GM12891 (cell line): ENCODE measurements at places on chromosomes 1 and 21.

GRCh38 chr1:87226341-87226760, 102.3 kb upstream of the LMO4 start:
- DNase-seq: no peak

- DNase-seq: no peak
Observed at GRCh38 chr1:60342569-60342968, 269.0 kb upstream of the C1orf87 start.

GRCh38 chr1:247431643-247432042, 15.7 kb downstream of the NLRP3 start:
- DNase-seq: no peak

GRCh38 chr1:17998889-17999288, 108.7 kb upstream of the IGSF21 start:
- DNase-seq: no peak

DNA sequence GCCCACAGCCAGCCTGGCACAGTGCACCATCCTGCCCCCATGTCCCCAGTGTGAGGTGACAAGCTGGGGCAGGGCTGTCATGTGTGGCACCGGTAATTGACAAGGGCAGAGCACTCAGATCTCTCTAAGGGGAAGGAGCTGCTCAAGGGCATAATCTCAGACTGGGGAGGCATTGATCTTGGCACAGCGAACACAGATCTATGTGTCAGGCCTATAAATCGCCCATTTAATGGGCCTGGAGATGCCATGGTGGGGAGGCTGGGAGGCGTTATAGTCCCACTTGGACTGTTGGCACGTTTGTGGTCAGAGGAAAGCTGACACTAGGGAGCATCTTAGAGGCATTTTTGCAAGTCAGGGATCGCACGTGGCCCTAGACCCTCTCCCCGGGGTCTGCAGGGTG, 594.1 kb downstream of the PTPRU start:
- no peak for DNase-seq

GRCh38 chr1:109652402-109652801, 3.5 kb upstream of the GSTM4 start:
- DNase-seq: no peak

GRCh38 chr1:241611063-241611462, 29.1 kb downstream of the CHML start:
- peak; percentile 10 for DNase-seq

- DNase-seq: no peak
Observed at GRCh38 chr1:65256860-65257708, 52.3 kb upstream of the DNAJC6 start.

- DNase-seq: no peak
Observed at GRCh38 chr1:51966559-51966958, 23.9 kb downstream of the RAB3B start.

DNA sequence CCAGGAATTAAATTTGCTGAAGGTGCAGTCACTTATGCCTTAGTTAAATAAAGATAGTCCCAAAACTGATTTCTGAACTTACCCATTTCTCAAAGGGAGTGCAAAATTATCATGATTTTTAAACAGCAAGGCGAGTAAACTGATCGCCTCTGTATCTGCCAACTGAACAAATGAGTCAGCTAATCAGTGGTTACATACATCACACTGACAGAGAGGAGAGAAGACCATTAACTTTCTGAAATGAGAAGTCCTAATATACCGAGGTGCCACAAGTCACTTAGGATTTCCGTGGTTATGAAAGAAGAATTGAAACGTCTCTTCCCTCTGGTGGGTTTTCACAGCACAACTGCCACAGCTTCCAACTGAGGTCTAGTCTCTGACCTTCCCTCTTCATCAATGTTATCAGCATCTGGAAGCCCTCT, 400.7 kb downstream of the SMYD3 start:
- no peak for DNase-seq

DNA sequence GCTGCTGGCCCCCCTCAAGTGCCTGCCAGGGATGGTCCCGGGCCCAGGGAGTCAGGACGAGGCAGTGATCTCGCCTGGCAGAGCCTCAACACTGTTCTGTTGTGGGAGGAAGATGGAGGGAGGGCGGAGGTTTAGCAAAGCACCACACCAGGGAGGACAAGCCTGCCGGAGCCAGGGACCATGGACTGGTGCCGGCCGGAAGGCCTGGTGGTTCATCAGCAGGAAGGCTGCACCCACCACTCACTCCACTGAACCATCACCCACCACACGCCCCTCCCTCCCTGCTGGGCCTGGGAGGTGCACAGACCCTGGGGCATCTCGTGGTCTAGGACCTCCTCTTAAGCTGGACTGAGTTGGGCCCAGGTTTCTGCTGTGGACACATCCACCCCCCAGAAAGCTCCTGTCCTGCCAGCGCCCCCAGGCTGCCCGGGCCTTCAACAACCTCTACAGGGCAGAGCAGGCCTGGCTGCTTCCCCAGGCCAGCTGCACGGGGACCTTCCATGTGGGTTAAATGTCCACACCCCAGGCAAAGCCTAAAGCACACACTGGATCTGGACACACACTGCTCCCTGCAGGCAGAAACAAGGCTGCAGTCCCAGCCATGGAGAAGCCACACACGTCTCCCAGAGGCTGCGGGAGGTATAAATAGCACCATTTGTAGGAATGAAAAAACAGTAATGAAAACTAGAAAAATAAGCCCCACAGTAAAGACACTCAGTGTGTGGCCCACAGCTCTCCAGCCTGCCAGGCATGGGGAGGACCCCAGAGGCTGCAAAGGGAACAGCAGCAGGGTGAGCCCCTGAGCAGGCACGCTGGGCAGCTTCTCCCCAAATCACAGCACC, 10.4 kb upstream of the TMEM240 start:
- DNase-seq: no peak

DNA sequence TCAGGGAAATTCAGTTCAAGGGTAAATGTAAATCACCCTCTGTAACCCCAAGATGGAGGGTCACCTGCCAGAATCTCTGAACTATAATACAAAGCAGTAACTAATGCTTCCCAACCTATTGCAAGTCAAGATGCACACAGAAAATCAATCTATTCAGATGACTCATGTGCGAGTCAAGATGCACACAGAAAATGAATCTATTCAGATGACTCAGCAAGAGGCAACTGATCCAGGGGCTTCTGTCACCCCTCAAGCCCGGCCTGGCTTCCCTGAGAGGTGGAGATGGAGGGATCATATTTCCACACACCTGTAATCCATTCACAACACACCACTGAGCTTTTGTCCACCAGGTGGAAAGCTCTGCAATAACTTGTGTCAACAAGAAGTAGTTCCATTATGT, 17.4 kb upstream of the HIVEP3 start:
- DNase-seq: no peak

- DNase-seq: no peak
Observed at GRCh38 chr1:182235952-182236650, 155.5 kb downstream of the GLUL start.

DNA sequence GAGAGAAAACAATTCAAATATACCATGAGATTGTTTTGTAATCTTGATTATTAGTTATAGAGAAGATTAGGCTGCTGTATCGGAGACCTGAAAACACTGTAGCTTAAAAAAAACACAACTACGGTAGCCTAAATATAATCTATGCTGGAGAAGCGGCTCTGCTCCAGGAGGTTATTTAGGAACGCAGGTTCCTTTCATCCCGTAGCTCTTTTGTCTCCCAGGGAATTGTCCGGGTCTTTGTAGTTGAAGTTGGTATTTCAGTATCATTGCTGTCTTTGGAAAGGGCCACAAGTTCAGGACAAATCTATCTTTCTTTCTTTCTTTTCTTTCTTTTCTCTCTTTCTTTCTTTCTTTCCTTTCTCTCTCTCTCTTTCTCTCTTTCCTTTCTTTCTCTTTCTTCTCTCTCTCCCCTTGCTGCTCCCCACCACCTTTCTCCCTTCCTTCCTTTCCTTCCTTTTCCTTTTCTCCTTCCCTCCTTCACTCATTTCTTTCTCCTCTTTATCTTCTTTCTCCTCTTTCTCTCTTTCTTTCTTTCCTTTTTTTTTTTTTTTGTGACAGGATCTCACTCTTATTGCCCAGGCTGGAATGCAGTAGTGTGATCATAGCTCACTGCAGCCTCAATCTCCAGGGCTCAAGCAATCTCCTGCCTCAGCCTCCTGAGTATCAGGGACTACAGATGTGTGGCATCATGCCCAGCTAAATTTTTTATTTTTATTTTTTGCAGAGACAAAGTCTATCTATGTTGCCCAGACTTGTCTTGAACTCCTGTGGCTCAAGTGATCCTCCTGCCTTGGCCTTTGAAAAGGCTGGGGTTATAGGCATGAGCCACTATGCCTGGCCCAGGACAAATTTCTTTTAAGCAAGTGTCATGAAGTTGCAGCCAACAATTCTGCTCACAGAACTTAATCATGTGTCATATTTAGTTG, 10.9 kb upstream of the NFIA start:
- no peak for DNase-seq

GRCh38 chr1:150441121-150441520, 46.1 kb upstream of the TARS2 start:
- no peak for DNase-seq

DNA sequence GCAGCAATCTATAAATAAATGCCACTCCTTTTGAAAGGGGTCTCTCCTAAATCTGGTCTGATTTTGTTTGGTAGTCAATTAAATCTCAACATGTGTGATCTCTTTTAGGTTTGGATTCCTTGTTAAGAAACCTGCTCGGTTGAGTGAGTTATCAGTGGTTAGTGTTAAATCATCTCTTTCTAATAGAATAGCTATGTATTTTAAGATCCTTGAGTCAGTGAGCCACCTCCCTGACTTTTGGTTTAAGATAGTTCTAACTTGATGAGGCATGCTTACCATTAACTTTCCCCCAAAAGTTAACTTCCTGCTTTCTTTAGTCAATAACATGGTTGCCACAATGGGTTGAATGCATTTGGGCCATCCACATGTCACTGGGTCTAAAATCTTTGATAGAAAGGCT, 93.1 kb upstream of the OLFM3 start:
- no peak for DNase-seq

GRCh38 chr1:47417170-47418044, 1.3 kb downstream of the FOXE3 start:
- no peak for DNase-seq
